ENCODE measurements at places on chromosomes 1 and 21. TPM values are rescaled to one million over a fixed set of nuclear protein-coding genes. Genes with fewer than 3 reads are reported as not detected.

SYT6 gene
- not detected for total RNA-seq

C8B gene
- total RNA-seq: 291 TPM

- H3K36me3 ChIP-seq: no peaks in the 10 kb centered on the region
- no peak overlapping the region for H3K27ac ChIP-seq
- DNase-seq: no peak
- no peaks in the 10 kb centered on the region for H3K4me1 ChIP-seq
These were observed 24.4 kb upstream of the SLAMF6 start for GRCh38 chr1:160547422-160547821.

DNA sequence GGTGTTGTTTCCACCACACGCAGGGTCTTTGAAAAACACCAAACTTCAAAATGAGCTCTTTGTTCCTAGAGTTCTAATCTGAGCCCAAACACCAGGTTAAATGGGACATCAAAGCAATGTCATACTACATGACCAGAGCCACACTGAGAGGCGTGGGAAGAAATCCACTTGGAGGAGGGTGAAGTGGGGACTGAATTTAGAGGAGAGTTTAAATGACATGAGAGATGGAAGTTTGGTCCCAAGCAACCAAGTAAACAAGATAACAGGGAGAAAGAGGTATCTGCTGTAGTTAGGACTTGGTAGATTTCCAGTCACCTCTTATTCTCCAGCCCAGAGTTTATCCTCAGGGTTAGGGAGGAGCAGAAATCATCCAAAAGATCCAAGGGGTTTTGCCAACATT lies 290.9 kb upstream of the FAM78B start:
- no peaks in the 10 kb centered on the region for H3K36me3 ChIP-seq
- no peaks in the 10 kb centered on the region for H3K27me3 ChIP-seq
- DNase-seq: no peak
- no peak overlapping the region for H3K27ac ChIP-seq
- no peak overlapping the region for H3K4me3 ChIP-seq
